Hindlimb muscle (tissue), 1 donor: ENCODE measurements at places on chromosomes 2 and 18. TPM values are rescaled to one million over a fixed set of nuclear protein-coding genes. Genes with fewer than 3 reads are reported as not detected.

DNA sequence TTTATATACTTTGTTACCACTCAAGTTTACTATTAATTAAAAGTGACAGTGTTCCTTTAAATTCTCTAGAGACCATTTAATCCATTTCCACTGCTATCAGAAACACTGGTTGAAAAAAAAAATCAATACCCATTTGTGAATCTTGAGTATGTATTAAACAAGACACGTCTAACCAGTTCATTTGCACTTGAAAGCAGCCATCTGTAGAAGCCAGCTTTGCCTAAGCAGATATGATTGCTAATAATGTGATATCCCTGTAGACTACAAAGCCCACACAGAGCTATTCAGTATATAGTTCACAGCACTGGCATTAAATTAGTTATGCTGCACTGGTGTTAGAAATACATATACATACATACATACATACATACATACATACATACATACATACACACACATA is 111.8 kb upstream of the SP3 start:
- DNase-seq, result no peak

The C18orf32 gene
- 11.9 TPM for polyA plus RNA-seq

GRCh38 chr2:145007960-145008263 is 488.0 kb upstream of the ZEB2 start:
- DNase-seq, result no peak

- no peak for DNase-seq
Measured at GRCh38 chr2:81672923-81673322, 1368.4 kb upstream of the LRRTM1 start.

The EEF1B2 gene
- polyA plus RNA-seq, result 850 TPM
